ENCODE measurements at places on chromosomes 1 and 21.

DNA sequence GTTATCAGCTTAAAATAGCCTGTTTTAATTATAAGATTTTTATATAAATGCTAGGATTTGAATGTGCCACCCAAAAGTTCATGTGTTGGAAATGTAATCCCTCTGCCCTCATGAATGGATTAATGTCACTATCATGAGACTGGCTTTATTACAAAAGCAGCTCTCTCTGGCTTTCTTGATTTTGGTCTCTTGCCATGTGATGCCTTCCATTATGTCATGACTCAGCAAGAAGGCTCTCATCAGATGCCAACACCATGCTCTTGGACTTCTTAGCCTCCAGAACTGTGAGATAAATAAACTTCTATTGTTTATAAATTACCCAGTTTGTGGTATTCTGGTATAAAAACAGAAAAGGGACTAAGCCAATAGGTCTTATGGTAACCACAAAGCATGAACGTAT lies 6.9 kb upstream of the PRSS38 start:
- DNase-seq, result no peak

- DNase-seq, result no peak
These were observed 51.8 kb downstream of the MT1HL1 start for GRCh38 chr1:236952246-236953003.

DNA sequence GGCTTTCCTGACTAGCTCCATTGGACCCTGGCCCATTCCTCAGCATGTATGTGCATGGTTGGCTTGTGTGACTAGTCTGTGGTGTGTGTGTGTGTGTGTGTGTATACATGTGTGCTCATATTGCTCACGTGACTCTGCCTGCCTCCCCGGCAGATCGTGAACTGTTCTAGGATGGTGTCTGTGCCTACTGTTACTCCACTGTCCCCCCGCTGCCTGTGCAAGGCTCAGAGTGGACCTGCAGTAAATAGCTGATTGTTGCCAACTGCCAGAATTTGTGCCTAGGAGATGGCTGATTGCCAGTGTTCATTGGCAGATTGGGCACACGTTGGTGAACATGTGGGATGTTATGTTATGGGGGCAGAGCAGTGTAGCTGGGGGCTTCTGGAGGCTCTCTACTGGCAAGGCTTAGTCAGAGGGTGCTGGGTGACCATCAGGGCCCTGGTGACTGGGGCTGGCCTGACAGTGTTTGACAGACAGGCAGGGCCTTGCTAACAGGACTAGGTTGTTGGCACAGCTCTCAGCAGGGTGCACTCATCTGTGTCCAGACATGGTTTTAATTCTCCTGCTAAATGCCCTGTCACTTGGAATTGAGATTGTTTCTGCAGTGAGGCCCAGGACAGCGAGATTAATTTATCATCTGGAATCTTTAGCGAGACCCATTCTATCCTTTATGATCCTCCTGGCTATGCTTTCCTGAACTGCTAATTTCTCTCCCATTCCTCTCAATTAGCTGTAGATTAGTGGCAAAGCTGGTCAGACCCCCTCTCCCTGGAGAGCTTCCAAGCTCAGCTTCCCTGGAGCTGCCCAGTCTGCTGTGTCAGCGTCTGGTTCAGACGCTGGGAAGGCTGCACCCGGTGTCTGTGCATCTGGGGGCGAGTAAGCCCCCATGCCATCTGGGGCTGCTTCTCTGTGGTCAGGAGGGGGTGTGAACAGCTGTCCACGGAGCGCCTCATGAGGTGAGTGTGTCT lies 20.8 kb downstream of the SLC6A17 start:
- no peak for DNase-seq

GRCh38 chr1:93661829-93662474 lies 19.7 kb downstream of the BCAR3 start:
- DNase-seq, result peak; percentile 59

DNA sequence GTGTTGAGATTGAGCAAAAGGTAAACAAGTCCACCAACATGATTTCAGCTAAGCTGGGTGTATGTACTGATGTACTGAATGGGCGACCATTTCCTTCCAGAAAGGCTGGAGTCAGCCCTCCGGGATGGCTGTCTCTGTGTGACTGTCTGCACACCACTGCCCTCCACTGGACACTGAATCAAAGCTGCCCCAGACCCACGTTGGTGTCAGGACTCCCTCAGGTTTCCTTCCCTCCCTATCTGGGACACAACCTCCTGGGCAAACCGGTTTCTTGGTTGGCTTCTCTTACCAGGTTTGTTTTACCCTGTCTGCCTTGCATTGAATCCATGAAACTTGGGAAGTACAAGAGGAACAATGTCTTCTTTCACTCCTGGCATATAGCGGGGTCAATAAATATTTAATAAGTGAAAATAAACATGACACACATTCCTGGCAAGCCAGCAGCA lies 5.3 kb upstream of the SRP9 start:
- DNase-seq, result peak; percentile 82

GRCh38 chr21:14874379-14874778 lies 190.4 kb downstream of the NRIP1 start:
- DNase-seq, result no peak

DNA sequence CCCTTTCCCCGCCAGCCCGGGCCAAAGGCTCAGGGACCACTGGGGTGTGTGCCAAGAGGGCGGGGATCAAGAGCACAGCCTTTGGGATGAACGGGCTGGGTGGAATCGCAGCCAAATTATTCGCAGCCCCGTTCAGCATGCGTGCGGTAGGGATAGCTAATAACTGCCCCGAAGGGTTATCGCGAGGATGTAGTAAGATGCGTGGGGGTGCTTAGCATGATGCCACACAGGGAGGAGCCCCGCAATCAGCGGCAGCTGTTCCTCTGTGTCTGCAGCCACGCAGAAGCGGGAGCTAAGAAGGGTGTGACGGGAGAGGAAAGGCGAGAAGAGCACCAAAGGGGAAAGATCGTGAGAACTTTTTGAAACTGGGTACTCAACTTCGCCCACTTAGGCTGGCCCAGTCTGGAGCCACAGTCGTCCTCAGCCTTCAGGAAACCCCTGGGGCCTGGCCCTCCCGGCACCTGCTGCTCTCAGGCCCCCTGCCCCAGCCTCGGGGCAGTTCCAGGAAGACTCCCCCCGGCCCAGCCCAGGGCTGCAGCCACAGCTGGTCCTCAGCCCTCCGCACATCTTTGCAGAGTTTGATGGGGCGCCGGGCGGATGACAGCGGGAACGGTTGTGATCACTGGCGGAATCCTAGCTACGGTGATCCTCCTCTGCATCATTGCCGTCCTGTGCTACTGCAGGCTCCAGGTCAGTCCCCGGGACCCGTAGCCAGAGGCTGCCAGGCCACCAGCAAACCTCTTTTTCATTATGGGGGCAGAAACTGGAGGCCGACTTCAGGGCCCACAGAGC lies 64.9 kb downstream of the TOR1AIP2 start:
- no peak for DNase-seq

GRCh38 chr21:44485796-44486195 lies 30.5 kb downstream of the LRRC3 start:
- no peak for DNase-seq

DNA sequence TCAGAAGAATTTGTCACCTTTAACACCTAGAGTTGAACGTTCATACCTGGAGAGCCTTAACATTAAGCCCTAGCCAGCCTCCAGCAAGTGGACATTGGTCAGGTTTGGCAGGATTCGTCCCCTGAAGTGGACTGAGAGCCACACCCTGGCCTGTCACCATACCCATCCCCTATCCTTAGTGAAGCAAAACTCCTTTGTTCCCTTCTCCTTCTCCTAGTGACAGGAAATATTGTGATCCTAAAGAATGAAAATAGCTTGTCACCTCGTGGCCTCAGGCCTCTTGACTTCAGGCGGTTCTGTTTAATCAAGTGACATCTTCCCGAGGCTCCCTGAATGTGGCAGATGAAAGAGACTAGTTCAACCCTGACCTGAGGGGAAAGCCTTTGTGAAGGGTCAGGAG lies 52.3 kb downstream of the UBE4B start:
- no peak for DNase-seq

DNA sequence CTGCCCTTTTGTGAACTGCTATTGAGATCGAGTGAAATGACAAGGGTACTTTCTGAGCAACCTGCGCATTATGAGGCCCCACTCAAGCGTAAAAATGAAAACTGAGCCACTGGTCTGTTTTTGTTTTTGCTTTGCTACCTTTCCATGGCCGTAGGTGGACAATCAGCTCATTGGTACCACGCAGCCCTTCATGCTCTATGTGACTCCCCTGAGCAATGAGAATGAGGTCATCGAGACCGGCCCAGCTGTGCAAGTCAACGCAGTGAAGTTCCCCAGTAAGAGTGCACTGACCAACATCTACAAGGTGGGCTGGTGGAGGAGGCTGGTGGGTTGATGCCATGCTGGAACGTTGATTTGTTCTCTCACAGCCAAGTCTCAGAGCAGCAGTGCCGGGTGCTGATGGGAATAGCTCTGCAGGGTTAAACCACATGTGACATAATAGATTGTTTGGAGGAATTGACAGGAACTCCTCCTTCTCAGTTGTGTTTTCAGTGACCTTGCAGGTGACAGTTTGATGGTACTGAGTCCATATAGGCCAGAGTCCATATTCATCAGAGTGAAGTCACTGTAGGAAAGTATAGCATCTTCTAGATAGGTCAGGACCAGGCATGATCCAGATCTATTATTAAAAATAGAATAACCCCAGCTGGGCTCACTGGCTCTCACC lies 170.3 kb downstream of the VPS13D start:
- DNase-seq, result no peak

GRCh38 chr1:9239622-9240401 lies 5.2 kb downstream of the H6PD start:
- DNase-seq, result peak; percentile 68

- DNase-seq, result no peak
These were observed 358 bp downstream of the TSPAN2 start for GRCh38 chr1:115088871-115089419.

GRCh38 chr21:45641480-45642035 lies 2.0 kb upstream of the PCBP3 start:
- no peak for DNase-seq

- no peak for DNase-seq
These were observed 2.0 kb downstream of the GLUL start for GRCh38 chr1:182389619-182390047.
